ENCODE measurements at places on chromosomes 3 and 15. TPM values are rescaled to one million over a fixed set of nuclear protein-coding genes. Genes with fewer than 3 reads are reported as not detected.

Gene LARP6
- 30.8 TPM for total RNA-seq

Gene GHSR
- total RNA-seq = not detected

Gene CHRNA5
- total RNA-seq = 34.9 TPM

Gene THRB
- total RNA-seq = 15.5 TPM

Gene ISY1
- 63.8 TPM for total RNA-seq

Gene CPB1
- total RNA-seq = not detected

Gene DNASE1L3
- not detected for total RNA-seq

Gene GOLGA8B
- 72.5 TPM for total RNA-seq

Gene MGA
- total RNA-seq = 29.4 TPM

Gene GREM1
- not detected for total RNA-seq

Gene TRPM1
- not detected for total RNA-seq

Gene PLOD2
- 84.0 TPM for total RNA-seq

Gene ERC2
- 1.3 TPM for total RNA-seq

Gene IL17RD
- 2.2 TPM for total RNA-seq

Gene SEMA5B
- total RNA-seq = not detected

Gene TYRO3
- 8.1 TPM for total RNA-seq

Gene LMAN1L
- 1.1 TPM for total RNA-seq

Gene CAMKV
- total RNA-seq = 0.38 TPM

Gene PDZRN3
- total RNA-seq = not detected

Gene HHLA2
- total RNA-seq = 7.2 TPM

Gene DNAJA4
- 52.1 TPM for total RNA-seq

Gene APEH
- total RNA-seq = 187 TPM

Gene CACNA1D
- total RNA-seq = 36.3 TPM

Gene NOX5
- total RNA-seq = 0.20 TPM

Gene HRH1
- 9.1 TPM for total RNA-seq

Gene PXYLP1
- 13.1 TPM for total RNA-seq

Gene GOLGA8O
- not detected for total RNA-seq

Gene TTC23
- total RNA-seq = 18.9 TPM
